Fibroblast of upper back skin (primary cell): ENCODE measurements at places on chromosomes 1 and 21.

GRCh38 chr1:148160343-148161052 is 8.4 kb upstream of the NBPF11 start:
- no peak for DNase-seq

GRCh38 chr1:94648225-94649007 is 106.9 kb upstream of the F3 start:
- DNase-seq = peak; percentile 93

DNA sequence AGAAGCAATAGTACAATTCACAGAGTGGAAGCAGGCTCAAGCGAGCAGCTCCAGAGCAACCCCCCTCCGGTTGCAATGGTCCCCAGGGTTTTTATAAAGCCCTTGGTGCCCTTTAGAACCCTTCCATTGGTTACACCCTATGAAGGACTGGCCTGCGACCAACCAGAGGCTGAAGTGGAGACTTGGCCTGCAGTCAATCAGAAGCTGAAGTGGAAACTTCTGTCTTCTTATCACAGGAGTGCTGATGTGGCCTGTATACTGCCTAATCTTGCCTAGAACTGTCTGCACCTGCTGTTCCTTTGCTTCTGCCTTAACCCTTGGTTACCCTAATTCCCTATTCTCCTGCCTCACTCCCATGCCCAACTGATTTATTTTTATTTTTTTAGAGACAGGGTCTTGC is 15.4 kb upstream of the FRRS1 start:
- no peak for DNase-seq

- DNase-seq = no peak
These were observed 790 bp upstream of the TSNAX start for GRCh38 chr1:231527586-231528171.

- no peak for DNase-seq
These were observed 24.7 kb upstream of the SLC44A3 start for GRCh38 chr1:94795434-94795833.

DNA sequence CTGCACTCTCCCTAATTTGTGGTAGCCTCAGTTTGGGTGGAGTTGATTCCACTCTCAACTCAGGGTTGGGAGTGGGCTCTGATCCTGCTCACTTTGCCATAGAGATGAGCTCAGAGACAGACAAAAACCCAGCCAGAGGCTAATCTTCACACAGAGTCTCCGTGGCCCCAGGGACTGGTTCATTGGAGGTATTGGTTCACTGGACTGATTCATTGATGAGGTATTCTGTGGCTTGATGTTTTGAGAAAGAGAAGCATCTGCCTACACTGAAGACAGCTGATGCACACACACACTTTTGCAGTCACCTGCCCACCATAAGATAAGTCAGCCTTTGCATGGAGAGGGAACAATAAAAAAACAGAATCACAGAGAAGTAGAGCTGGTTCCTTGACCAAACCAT is 183.8 kb downstream of the AJAP1 start:
- no peak for DNase-seq

GRCh38 chr1:179955287-179955680 is 674 bp downstream of the CEP350 start:
- no peak for DNase-seq

GRCh38 chr1:7069931-7070330 is 284.7 kb downstream of the CAMTA1 start:
- no peak for DNase-seq
